HS-5 (cell line): ENCODE measurements at places on chromosomes 4 and X.

DNA sequence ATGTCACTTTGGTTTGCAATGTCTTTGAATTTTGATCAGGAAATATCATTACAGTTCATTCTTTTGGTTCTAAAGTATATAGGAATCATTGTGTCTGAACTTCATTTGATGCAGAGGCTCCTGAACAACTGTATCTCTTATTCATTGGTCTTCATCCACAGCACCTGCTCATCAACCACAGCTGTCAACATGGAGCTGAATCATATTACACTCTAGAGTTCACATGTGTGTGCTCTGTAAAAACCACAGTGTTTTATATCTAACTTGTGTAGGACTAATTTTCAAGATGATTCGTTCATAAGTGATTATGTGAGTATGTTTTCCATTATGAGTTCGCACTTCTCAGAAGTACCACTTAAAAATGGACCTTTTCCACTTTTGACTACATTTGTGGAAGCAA lies 643.3 kb upstream of the FAM241A start:
- no peak for DNase-seq

DNA sequence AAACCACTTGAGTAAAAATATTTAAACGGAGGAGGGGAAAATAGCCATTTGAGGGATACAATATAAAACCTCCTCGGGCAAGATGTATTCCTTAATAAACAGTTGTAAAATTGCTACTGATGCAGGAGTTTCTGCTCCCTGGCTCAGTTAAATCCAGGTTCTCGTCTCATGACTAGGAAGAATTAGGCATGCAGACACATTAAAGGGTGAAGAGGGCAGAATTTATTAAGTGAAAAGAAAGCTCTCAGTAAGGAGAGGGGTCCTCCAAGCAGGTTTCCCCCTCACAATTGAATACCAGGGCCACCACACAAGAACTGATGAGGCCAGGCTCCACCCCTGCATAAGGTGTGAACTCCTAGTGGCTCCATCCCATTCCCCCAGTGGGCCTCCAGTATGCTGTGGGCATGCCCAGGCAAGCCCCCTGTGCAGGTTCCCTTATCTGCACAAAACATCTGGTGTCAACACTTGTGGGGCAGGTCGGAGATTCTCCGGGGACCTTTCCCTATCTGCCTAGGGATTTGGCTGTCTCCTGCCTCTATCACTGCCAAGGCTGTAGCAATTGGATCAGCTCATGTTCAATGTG lies 80.4 kb downstream of the HS6ST2 start:
- DNase-seq: no peak

DNA sequence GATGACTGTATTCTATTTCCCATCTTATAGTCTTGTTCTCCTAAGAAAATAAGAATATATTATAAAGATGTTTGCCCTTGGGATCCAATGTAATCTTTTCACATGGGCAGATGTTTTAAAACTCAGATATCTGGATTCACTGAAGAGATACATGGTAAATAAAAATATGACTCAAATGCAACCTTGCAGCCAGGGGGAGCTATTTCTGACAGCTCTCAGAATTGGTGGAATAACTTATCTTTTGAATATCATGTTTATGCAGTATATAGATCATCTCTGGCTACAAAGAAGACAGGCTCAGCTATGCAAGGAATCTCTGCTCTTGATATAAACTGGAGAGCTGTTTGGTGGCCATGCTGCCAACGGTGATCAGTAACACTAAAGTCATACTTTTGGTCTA lies 274.7 kb downstream of the GLUD2 start:
- DNase-seq: no peak

DNA sequence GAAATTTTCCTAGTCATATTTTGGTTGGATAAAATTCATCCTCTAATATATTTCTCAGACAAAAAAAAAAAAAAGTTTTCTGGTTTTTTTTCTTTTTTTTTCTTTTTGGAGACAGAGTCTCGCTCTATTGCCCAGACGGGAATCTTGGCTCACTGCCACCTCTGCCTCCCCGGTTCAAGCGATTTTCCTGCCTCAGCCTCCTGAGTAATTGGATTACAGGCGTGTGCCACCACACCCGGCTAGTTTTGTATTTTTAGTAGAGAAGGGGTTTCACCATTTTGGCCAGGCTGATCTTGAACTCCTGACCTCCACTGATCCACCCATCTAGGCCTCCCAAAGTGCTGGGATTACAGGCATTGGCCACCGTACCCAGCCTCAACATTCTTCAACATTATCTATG lies 432.7 kb upstream of the PABPC4L start:
- no peak for DNase-seq

DNA sequence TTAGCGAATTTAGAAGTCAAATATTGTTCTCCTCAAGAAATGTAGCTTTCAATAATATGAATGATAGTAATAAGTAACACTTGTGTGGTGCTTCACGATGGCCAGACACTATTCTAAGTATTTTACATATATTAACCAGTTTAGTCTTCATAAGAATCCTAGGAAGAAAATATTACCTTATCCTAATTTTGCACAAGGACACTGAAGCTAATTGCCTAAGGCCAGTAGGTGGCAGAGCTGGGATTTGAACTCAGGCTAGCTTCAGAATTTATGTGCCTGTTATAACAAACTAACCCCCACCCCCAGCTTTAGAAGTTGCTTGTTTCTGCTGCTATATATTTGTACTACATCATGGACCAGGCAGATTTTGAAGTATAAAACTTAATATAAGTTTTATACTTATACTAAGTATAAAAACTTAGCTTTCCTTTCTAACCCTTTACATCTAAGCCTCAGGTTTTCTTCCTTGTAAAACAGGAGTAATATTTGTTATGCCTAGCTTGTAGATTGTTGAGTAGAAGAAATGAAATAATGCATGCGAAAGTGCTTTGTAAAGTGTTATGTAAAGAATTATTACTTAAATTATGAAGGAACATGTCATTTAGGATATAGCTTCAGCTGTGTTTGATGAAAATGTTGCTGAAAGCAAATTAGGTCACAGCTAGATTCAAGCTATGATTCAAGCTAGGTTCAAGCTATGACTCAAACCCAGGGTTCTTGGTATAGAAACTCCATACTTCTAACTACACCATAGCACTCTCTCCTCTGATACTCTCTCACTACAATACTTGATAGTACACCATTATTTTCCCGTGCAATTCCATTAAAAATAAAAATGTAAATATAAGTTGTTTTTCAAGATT lies 4.2 kb upstream of the CDS1 start:
- DNase-seq: no peak

GRCh38 chrX:42531441-42531840 lies 246.5 kb downstream of the PPP1R2C start:
- DNase-seq: no peak

GRCh38 chr4:8940792-8941491 lies 69.3 kb upstream of the HMX1 start:
- DNase-seq: no peak

DNA sequence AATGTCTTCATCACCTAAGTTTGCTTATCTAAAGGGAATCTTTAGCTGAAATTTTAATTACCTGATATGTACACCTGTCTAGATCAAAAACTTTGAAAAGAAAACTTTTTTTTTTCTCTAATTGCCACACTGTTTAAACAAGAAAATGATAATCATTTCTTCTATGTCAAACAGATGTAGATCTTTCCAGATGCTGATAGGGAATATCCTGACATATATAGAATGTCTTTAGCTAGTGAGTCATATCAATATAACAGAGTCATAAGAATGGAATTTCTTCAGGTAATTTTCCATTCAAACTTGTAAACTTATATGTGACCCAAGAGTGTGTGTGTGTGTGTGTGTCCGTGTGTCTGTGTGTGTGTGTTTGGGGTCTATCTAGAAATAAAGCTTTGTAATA lies 271.9 kb downstream of the GPM6A start:
- no peak for DNase-seq

DNA sequence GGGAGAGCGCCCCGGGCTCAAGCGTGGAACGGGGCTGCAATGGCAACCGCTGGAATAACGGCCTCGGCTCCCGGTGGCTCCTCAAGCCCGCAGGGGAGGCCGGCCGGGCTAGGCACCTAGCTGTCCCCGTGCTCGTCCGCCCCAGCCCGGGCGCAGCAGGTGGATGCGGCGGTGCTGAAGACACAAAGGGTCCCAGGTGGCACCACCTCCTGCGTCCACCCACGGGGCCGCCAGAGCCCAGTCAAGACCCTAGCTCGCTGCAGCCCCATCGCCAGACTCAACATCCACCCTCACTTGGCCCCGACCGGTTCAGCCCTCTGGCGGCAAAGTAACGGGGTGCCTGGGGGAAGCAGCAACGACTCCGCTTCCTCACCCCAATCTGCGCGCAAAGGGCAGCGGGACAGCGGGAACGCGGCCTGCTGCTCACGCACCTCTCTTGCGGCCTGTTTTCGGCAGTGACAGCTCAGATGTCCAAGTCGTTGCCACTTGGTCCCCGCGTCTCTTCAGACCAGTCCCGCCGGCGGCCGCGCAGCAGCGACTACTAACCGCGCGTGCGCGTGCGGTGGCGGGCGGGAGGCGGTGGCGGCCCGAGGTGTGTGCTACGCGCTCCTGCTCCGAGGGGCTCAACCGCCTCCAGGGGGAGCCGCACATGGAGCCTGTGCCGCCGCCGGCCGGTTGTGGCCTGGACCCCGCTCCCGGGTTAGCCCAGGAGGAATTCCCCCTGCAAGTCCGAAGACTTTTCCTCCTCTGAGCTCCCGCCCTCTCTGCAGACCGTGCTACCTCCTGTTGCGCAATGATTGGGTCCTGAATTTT lies at the start of gene CLGN:
TSS of gene CLGN (minus strand) at position 543 of the 813 bp plus-strand sequence. CDS start 14,570 bp downstream, outside the sequence.
- DNase-seq: peak; percentile 38

GRCh38 chr4:61994036-61994435 lies 793.9 kb downstream of the ADGRL3 start:
- peak; percentile 22 for DNase-seq

DNA sequence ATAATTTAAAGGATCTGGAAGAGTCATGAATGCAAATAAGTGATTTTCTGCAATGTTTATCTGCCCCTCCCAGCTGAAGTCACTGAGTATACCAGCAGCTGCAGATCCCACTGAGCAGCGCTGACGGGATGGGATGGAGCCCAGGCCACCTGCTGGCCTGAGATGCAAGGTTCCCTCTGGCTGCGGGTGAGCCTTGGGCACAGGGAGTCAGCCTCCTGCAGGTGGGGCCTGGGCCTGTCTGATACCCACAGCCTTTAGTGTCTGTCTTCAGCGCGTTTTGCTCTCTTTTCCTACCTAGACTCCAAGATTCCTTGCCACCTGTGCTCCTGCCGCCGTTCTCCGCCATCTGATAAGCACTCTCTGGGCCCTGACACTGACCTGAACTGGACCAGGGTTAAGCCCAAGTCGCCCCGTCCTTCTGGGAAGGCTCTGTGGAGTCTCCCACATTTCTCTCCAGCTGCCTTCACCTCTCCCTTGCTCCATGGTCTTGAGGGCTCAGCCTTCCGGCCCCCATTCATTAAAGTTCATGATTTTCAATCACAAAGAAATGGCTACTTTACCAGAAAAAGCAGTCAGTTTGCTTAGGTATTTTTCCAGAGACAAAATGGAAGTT lies 223.1 kb upstream of the FAT1 start:
- DNase-seq: no peak

- DNase-seq: no peak
Measured at GRCh38 chrX:433771-434170, 47.1 kb upstream of the PPP2R3B start.

DNA sequence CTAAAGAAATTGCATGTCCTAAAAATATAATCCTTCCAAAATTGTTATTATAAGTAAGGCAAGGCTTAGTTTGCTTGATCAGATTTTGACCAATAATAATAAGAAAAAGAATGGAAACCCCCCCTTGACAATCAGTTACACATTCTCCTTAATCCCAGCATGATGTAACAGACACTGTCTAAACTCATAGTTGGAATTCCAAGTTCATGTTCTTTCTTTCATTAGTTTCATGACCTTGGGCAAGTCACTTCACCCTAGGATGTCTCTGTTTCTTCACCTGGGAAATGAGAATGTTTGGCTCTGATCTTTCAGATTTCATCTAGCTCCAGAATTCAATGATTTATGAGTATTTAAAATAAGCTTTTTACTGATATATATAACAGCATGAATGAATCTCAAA lies 64.8 kb downstream of the MAML3 start:
- no peak for DNase-seq

- DNase-seq: peak; percentile 64
Measured at GRCh38 chrX:16222151-16222550, 54.9 kb downstream of the MAGEB17 start.

GRCh38 chr4:53307819-53308780 lies 57.8 kb downstream of the SCFD2 start:
- DNase-seq: no peak

GRCh38 chrX:42615161-42615563 lies 162.8 kb downstream of the PPP1R2C start:
- DNase-seq: no peak

- DNase-seq: no peak
Measured at GRCh38 chr4:186485561-186486062, 69.8 kb downstream of the MTNR1A start.

DNA sequence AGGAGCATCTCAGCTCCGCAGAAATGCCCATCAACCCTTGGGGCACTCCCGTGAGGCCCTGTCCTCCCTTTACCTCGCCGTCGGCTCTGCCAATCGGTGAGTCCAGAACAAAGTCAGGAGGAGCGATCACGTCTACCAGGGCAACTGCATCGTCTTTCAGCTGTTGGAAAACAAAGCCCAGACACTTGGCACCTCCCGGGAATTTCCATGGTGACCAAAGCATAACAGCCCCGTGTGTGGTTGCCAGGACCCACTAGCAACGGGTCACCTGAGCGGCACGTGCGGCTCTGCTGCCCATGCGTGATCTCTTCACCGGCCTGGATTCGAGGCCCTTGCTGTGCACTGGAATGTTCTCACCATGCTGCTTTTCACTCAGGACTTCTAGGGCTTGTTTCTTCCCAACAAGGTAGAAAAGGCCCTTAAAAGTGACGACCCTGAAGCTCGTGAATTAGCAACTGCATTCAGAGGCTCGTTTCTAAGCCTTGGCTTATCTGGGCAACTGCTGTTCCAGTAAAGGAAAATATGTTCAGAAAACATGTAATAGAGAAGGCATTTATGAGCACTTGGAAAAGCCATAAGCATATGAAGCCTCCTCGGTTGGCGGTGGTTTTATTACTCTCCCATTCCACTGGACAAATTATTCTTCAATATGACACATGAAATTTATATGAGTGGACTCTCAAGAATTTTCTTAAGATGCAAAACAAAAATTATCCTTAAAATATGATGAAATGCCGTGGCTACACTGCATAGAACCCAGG lies 69.5 kb downstream of the ACOX3 start:
- no peak for DNase-seq

- no peak for DNase-seq
Measured at GRCh38 chr4:22238742-22239141, 277.1 kb downstream of the ADGRA3 start.
